Fibroblast of skin of left quadriceps (primary cell): ENCODE measurements at places on chromosomes 7 and 10.
A peak's percentile ranks its signal among the peaks of the same experiment; 100 is the strongest.

DNA sequence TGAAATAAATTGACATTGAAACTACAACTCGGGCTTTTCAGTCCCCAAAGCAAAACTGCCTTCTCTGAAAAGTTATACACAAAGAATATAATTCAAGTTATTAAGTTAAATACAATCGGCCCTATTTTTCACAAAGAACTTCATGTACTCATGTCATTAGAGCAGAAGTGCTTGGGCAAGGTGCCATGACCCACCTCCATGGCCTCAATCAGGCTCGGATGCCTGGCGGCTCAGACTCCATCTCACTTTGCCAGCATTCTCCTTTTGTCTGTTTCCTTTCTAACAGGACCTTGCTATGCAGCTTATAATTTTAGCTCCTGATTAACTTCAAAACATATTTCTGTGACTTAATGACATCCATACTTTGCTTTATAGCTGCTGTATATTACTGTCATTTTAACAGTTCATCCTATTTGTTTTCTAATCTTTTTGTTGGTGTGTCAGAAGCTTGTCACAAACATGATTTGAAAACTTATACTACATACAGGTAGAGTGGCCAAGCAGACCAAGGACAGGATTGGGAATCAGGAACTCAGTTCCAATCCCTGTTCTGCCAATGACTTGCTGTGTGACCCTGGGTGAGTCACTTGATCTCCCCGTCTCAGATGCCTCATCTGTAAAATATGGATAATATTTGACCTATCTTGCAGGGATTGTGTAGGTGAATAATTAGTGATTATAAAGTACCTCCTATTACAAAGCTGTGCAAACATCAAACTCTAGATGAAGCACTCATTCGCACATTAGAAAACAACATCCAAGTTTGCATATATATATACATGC lies 60.8 kb upstream of the ITGA8 start:
- DNase-seq, result no peak

DNA sequence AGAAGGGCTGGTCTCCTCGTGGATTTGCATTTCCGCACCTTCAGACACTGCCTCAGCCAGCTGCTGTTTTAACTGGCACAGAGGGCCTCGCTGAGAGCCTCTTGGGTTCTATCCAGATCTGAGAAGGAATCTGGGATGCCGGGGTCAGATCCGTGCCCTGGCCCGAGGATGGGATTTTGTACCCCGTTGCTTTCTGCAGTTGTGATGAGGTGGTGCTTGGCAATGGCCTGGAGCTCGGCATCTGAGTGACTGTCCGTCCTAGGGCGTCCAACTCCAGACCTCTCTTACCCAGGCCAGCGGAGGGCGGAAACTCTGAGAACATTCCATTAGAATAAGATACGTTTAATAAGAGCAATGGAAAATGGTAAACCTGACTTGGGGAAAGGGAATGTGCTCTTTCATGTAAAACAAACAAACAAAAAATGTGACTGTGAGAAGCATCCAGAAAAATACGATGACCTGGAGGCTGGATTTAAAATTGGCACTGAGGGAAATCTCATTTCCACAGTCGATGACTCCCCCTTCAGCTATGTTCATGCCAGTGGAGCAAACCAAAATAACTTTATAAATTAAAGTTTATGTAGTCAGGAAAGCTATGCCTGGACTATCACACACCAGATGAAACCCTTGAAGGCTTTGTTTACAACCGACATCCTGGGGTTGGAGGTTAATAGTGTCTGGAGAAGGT lies 39.6 kb downstream of the GRK5 start:
- DNase-seq, result peak; percentile 56

- DNase-seq, result no peak
Measured at GRCh38 chr10:19184891-19185290, 136.3 kb downstream of the MALRD1 start.

GRCh38 chr7:98777051-98777450 lies 92.8 kb downstream of the TMEM130 start:
- no peak for DNase-seq

- peak; percentile 25 for DNase-seq
Measured at GRCh38 chr7:5422396-5423305, 983 bp downstream of the TNRC18 start.

- no peak for DNase-seq
Measured at GRCh38 chr7:129798616-129799349, 154.0 kb downstream of the UBE2H start.

GRCh38 chr10:75066271-75066670 lies 45.2 kb upstream of the SAMD8 start:
- no peak for DNase-seq

GRCh38 chr10:12957081-12957480 lies 44.4 kb downstream of the CCDC3 start:
- no peak for DNase-seq

DNA sequence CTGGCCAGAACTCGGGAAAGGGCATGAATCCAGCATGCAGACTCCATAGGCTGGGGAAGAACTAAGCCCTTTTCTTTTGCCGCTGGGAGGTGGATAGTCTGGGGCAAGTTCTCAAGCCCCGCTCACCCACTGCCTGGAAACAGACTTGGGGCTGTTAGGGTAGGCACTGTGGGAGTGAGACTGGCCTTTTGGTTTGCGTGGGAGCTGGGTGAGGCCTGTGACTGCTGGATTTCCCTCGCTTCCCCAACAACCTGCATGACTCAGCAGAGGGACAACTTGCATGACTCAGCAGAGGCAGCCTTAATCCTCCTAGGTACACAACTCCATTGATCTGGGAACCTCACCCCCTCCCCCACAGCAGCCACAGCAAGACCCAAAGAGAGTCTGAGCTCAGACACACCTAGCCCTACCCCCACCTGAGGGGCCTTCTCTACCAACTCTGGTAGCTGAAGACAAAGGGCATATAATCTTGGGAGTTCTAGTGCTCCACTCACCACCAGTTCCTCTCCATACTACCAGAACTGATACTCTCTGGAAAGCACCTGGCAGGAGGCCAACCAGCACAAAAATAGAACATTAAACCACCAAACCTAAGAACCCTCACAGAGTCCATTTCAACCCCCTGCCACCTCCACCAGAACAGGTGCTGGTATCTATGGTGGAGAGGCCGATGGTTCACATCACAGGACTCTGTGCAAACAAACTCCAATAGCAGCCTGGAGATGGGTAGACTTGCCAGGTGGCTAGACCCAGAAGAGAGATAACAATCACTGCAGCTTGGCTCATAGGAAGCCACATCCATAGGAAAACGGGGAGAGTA lies 81.4 kb upstream of the LAMB4 start:
- no peak for DNase-seq

DNA sequence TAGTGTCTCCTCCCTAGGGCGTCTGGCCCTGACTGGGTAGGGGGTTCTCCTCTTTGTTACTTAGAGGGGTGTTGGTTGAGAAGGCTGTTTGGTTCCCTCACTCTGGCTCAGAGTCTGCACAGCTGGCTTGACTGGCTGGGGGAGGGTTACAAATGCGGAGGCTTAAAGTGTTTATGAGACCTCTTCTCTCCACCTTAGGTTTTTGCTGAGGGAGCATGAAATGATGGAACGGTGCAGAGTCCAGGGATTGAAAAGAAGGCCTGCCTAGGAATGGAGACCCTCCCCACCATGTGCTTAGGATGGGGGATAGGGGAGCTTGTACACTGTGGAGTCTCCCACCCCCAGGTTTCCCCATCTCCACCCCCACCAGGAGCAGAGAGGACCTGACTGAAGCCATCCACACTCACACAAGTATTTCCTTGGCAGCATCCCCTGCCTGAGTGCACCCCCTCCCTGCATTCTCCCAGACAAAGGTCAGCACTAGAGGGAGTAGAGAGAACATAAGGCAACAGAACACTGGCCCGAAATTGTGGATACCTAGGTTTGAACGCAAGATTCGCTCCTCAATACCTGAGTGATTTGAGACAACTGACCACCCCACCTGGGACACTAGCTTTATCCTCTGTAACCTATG lies 1.7 kb upstream of the LDB1 start:
- DNase-seq, result peak; percentile 55

- no peak for DNase-seq
Measured at GRCh38 chr10:47319784-47320183, 2.5 kb upstream of the GDF2 start.

DNA sequence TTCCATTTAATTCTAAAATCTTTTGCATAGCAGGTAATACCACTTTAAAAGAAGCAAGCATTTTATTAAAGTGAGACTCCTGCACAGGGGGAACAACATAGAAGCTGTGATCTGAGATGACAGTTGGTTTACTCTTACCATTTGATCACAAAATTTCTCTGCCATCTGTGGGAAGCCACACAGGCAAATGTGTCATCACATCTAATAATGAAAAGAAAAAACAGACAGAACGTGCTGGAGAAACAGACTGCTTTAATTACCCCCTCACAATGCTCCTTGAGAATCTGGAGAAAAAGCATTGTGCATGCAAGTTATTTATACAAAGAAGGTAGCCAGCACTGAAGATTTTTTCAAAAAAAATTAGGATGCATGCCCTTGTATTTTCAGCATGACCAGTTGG lies 165.2 kb upstream of the PTER start:
- no peak for DNase-seq

DNA sequence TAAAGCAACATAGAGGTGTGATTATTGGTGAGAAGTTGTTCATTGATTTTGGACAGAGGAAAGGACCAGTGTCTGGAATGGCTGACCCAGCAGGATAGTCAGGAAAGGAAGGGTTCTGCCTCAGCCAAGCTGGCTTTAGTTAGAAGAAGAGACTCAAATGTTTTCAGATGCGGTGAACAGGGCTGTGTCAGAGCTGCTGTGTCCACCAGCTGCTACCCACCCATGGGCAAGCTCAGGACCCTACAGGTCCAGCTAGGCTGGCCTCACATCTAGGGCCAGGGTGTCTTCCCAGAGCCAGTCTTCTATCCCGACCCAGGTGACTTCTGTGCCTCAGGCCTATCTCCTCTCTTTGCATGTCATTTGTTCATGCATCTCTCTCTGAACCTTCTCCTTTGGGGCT lies 37.3 kb upstream of the CXCL12 start:
- no peak for DNase-seq

GRCh38 chr10:65491799-65492198 lies 1434.0 kb upstream of the LRRTM3 start:
- DNase-seq, result no peak

DNA sequence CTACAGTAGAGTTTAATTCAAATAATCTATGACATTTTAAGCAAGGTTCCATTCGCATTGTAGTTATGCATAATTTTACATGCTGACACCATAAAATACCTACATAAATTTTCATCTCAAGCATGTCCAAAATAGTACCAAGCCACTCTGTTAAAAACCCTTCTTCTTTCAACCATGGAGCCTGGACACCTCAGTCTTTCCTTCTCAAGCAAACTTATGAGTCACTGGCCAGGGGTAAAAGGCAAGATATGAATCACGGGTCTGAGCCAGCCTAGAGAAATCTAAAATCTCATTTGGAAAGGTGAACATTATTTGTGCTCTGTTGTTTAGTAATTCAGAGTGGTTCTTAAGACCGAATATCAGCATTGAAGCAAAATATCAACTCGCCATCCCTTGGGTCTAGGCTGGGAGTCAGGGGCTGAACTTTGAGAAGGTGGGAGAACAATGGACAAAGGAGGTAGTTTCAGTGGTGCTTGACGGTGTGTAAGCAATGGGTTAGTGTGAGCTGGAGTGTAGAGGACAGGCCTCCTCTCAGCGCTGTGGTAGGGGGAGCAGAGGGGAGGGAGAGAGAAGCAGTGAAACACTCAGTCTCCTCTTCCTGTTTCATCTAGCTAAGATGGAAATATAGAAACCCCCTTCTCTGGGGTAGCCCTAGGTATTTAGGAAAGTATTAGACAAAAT lies 19.1 kb upstream of the GPAM start:
- no peak for DNase-seq

DNA sequence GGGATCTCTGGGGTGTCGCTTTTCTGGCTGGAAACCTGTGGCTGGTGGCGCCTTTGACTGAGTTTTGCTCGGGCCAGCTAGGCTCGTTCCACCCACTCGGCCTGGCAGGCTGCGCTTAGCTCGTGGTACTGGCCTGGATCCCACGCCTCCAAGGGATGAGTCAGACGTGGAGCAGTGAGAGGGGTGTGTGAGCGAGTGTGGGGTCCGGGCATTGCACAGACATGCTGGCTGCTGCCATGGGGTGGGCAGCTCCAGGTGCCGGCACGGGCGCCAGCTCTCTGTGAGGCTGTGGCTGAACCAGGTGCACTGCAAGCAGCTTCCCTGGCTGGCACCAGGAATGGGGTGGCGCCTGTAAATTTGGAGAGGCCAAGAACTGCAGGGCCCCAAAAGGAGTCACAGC lies 63.1 kb upstream of the CACNA2D1 start:
- no peak for DNase-seq

- DNase-seq, result no peak
Measured at GRCh38 chr10:77741746-77742145, 104.1 kb upstream of the KCNMA1 start.

DNA sequence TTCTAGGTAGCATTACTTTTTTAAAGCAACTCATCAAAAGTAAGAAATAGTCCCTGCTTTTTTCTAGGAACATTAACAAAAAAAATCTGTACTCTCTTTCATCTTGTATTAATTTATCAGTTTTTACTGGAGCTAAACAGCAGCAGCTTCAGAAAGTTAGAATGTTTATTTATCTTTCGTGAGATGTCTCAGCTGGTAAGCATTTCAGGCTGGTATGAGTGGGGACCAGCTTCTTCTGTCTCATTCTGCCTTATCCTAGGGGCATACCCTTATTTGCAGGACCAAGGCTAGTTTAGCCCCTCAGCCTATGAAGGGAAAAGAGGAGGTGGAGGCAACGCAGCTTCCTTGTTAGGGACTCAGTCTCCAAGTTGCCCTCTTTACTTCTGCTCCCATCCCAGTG lies 35.1 kb downstream of the LANCL2 start:
- no peak for DNase-seq

DNA sequence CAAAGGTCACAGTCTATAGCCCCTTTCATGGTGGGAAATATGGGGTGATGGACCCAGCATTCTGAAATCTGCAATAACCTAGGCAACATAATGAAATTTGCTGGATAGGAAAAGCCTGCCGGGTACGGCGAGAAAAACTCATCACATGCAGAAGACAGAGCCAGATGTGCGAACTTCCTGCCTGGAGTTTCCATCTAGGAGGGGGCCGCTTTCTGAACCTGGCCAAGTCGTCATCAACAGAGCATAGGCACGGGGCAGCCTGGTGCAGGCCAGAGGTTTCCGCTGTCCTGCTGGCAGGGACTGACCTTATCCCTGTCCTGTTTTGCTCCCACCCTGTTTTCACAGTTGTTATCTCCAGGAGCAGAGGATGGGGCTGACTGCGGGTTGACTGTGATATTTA lies 27.4 kb downstream of the CCDC3 start:
- no peak for DNase-seq

GRCh38 chr7:146655928-146656797 lies 539.6 kb downstream of the CNTNAP2 start:
- DNase-seq, result peak; percentile 73

DNA sequence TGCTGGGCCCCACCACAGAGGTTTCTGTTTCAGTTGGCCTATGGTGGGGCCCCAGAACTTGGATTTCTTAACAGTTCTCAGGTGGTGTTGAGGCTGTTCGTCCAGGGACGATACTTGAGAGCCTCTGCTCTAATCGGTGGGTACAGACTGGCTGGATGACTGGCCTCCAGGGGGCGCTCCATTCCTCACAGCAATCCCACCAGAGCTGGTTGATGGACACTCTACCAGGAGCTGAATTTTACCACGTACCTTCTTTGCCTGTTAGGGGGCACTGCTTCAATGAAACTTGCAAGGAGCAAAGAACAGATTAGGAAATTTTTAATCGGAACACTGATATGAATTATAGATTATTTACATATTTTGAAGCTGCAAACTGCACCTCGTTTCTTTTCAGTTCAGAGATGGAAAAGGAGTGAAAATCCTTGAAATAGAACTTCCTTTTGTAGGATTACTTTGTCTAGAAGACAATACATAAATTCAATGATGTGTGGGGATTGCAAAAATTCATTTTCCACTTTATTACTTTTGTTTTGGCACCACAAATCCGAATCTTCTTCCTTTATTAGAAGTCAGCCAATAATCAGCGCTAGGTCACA lies 44.8 kb downstream of the KBTBD2 start:
- DNase-seq, result peak; percentile 48
